Body of pancreas (tissue), 4 donors: ENCODE measurements at places on chromosomes 5 and 9. TPM values are rescaled to one million over a fixed set of nuclear protein-coding genes. Genes with fewer than 3 reads are reported as not detected.

GRCh38 chr5:180114304-180115003 is 42.9 kb upstream of the RNF130 start:
- H3K27me3 ChIP-seq: no peaks in the 10 kb centered on the region
- H3K4me3 ChIP-seq: no peak overlapping the region
- no peak for DNase-seq
- H3K27ac ChIP-seq: no peak overlapping the region
- H3K36me3 ChIP-seq: no peaks in the 10 kb centered on the region

DNA sequence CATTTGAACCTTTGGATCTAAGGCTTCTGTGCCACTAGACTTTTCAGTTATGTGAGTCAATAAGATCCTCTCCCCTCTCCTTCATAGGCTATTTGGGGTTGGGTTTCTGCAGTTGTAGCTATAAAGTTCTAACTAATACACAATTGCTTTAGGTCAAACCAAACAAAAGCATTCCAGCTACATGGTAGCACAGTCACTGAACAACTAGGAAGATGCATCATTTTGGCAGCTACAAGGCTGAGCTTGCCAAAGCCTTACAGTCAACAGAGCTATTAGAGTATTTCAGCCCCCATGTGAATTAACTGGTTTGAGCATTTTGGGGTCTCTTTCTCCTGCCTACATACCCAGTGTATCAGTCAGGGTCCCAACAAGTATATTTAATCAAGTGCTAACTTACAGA is 234.6 kb downstream of the ZNF608 start:
- no peak overlapping the region for H3K4me3 ChIP-seq
- H3K36me3 ChIP-seq: no peaks in the 10 kb centered on the region
- H3K4me1 ChIP-seq: no peaks in the 10 kb centered on the region

GHR gene
- total RNA-seq: 12.9 TPM

DNA sequence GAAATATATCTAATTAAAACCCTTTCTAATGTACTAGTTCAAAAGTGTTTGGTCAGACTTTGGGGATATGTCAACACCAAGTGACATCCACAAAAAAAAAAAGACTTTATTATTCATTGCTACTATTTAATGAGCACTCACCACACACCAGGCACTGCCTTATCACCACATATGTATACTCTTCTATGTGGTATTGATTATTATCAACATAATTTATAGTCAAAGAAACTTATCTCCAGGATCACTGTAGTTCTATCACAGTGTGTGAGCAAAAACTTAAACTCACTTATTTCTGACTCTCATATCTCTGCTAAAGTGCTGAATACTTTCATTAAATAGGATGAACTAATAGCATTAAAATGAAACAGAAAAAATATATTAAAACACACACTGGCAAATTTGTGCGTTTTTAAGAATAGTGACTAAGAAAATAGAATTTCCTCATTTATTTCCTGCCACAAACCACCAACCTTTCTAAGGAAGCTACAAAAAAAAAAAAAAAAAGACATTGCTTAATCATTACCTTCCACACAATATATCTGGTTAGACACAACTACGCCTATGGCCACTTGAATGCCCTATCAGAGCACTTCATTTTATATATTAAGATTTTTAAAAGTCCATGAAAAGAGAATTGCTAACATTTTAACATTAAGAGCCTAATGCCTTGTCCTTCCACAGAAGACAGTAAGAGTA is 12.8 kb downstream of the SLCO4C1 start:
- H3K4me3 ChIP-seq: no peak overlapping the region
- no peaks in the 10 kb centered on the region for H3K4me1 ChIP-seq
- H3K27ac ChIP-seq: no peak overlapping the region
- no peaks in the 10 kb centered on the region for H3K36me3 ChIP-seq

- H3K36me3 ChIP-seq: no peaks in the 10 kb centered on the region
- no peak overlapping the region for H3K27ac ChIP-seq
- H3K4me1 ChIP-seq: no peaks in the 10 kb centered on the region
- DNase-seq: no peak
- H3K27me3 ChIP-seq: no peaks in the 10 kb centered on the region
Measured at GRCh38 chr5:168935183-168935582, 356.0 kb upstream of the PANK3 start.

GRCh38 chr9:15578714-15579113 is 25.9 kb downstream of the CCDC171 start:
- H3K4me1 ChIP-seq: no peaks in the 10 kb centered on the region
- H3K27ac ChIP-seq: no peak overlapping the region
- no peak for DNase-seq
- no peaks in the 10 kb centered on the region for H3K27me3 ChIP-seq

ADRA1B gene
- total RNA-seq: 0.26 TPM

GRCh38 chr5:89120719-89121118 is 237.7 kb upstream of the MEF2C start:
- DNase-seq: no peak
- no peaks in the 10 kb centered on the region for H3K4me1 ChIP-seq
- no peaks in the 10 kb centered on the region for H3K36me3 ChIP-seq
- no peak overlapping the region for H3K4me3 ChIP-seq
